Fibroblast of mammary gland (primary cell): ENCODE measurements at places on chromosomes 3 and 15.

GRCh38 chr3:193833592-193833991 is 240.6 kb downstream of the OPA1 start:
- DNase-seq = no peak

- DNase-seq = no peak
These were observed 180.2 kb downstream of the NTRK3 start for GRCh38 chr15:88076328-88076727.

DNA sequence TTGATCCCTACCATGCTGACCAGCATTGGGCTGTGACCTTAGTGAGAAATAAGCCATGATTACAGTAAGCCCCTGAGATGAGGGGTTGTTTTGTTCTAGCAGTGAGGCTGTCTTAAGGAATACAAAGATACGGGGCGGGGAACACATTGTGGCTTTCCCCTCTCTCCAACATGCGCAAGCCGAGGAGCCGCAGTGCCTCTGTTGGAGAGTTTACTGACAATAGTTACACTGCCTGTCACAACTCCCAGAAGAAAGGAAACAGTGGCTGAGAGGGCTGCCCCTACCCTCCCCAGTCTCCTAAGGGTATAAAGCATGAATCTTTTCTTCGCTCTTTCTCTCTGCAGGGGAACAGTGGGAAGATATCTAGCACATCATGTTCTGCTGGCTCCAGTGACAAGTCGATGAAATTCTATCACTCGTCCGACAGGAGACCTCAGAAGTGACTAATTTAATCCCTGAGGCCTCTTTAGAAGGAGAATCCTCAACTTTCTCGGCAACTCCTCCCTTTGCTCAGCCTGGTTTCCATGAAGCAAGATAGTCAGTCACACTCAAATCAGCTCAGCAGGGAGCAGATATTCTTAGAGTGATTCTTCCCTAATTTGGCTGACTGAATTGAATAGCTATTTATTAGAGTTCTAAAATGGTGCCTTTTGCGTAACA is 409.0 kb upstream of the PROK2 start:
- peak; percentile 83 for DNase-seq

- no peak for DNase-seq
These were observed 117.7 kb downstream of the FOXB1 start for GRCh38 chr15:60121845-60122244.

- peak; percentile 85 for DNase-seq
These were observed 16.0 kb upstream of the EID1 start for GRCh38 chr15:48861813-48862431.

DNA sequence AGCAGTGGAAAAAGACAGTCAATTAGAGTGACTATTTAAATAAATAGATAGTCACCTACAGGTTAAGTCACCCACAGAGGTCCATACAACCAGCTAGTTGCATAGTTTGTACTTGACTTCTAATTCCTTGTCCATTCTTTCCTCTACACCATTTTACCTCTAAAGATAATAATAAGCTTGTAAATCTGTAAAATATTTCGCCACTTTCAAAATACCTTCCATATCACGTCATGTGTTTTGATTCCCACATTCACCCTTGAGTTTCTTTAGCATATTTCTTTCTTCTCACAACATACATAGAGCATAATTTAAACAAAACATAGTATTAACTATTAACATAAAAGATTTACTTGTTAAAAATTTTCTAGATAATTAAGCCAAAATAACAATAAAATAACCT is 689.6 kb downstream of the MECOM start:
- DNase-seq = no peak

DNA sequence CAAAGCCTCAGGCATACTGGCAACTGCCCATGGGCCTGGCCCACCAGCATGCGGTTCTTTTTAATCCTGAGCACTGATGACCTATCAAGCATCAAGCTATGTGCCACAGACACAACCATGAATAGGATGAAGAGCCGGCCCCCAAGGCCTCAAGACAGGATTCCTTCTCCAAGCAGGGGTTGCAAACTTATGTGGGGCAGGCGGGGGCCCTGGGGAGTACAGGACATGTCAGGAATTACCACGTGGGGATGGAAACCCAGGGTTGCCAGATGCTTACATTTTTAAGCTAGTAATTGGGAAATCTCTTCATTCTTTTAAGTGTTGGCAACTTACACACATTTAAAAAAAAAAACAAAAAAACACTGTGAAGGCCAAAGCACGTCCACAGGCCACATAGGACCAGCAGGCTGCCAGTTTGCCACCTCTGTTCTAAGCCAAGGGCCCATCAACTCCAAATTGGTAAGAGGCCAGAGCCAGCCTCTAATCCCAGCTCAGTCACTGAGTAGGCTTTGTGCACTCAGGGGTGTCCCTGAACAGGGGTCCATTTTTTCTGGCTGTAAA is 32.8 kb downstream of the BDH1 start:
- DNase-seq = peak; percentile 19

DNA sequence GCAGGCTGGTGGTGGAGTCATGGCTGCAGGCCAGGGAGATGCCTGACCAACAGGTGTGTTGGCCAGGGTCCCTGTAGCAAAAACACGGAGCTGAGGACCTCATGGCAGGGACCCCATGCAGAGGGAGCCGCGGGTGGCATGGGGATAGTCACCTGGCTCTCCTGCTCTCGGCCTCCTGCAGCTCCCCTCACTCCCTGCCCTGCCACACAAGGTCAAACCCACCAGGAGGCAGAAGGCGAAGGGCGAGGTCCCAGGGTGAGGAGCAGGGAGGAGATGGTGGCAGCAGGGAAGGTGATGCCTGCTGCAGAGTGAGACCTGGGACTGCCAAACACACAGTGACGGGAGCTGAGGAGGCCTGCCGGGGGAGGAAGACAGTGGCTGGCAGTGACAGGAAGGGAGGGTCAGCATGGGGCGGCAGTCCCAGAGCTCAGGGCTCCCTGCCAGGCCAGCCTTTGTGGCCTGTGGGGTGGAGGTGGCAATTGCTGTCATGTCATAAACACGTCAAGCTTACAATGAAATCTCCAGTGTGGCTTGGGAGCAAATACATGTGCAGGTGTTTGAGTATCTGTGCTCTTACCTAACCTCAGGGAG is 144.3 kb downstream of the TJP1 start:
- no peak for DNase-seq

DNA sequence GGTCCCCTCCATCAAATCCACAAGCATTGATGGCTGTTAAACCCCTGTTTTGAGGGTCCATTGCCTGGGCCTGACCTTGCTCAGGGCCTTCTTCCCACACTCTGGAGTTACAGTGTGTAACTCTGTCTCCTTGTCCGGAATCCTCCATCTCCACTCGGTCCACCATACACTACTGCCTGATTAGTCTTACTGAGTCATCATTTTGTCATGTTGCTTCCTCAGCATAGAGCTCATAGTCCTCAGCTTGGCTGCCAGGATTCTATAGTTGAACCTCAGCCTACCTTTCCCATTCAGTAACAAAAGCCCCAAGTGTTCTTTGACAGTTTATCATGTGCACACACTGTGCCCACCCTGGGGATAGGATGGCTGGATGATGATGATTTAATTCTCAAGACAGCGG is 113.0 kb downstream of the PDE8A start:
- peak; percentile 50 for DNase-seq

DNA sequence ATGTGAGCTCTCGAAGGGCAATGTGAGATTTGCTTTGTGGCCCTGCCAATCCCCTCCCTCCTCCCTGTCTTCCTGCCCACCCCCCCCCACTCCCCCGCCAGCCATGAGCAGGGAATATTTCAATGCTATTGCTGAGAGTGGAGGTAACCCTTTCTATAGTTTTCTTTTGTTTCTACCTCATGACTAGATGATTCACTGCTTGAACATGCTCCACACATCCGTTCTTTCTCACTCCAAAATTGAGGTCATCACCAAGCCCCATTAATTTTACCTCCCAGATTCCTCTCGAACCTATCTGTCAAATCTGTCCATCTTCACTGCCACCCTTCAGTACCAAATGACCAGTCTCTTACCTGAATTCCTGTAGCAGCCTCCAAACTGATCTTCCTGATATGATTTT is 12.2 kb downstream of the ZNF774 start:
- DNase-seq = peak; percentile 46

GRCh38 chr3:195865752-195866151 is 42.6 kb downstream of the TNK2 start:
- DNase-seq = no peak

- DNase-seq = no peak
These were observed 195.7 kb downstream of the OCA2 start for GRCh38 chr15:27903405-27903804.

GRCh38 chr3:100269410-100270214 is 8.8 kb downstream of the TBC1D23 start:
- DNase-seq = peak; percentile 94

- DNase-seq = no peak
These were observed 76.8 kb upstream of the ARL6 start for GRCh38 chr3:97687734-97688133.

GRCh38 chr3:40057786-40058185 is 248.4 kb downstream of the MYRIP start:
- no peak for DNase-seq

DNA sequence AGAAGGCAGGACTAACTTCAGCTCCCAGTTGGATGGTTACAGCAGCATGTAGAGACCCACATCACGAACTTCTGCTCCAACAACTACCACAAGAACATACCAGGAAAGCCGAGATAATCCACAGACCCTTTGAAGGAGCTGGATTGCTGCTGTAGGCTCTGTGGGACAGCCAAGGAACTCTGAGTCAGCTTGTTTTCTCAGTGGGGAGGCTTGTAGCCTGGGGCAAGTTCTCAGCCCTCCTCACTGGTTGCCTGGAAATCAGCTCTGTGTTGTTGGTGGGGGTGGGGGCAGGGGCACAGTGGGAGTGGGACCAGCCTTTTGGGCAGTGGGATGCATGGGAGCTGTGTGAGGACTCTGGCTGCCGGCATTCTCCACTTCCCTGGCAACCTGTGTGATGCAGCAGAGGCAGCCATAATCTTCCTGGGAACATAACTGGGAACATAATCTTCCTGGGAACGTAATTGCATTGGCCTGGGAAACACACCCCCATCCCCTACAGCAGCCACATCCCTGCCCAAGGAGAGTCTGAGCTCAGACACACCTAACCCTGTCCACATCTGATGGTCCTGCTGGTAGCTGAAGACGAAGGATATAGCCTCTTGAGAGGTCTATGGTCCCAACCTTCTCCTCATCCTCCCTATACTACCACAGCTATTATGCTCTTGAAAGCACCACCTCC is 153.1 kb downstream of the PEAK1 start:
- DNase-seq = peak; percentile 11

GRCh38 chr3:110324171-110324705 is 747.4 kb upstream of the NECTIN3 start:
- no peak for DNase-seq

DNA sequence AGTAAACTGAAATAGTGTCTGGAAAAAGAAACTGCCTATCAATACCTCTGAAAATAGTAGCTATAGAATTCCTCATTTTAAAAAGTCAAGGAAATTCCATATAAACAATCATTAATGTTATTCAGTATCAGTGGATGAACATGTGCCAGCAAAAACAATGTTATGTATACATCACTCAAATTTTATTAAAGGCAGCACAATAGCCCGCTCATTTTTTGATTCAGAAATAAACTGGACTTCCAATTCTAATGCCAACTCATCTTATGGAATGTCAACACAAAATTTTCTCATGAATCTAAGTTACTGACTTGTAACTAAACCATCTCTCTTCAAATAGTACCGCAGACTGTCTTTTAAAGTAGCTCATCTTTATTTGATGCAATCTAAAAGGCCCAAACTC is 19.0 kb downstream of the THBS1 start:
- DNase-seq = peak; percentile 32

DNA sequence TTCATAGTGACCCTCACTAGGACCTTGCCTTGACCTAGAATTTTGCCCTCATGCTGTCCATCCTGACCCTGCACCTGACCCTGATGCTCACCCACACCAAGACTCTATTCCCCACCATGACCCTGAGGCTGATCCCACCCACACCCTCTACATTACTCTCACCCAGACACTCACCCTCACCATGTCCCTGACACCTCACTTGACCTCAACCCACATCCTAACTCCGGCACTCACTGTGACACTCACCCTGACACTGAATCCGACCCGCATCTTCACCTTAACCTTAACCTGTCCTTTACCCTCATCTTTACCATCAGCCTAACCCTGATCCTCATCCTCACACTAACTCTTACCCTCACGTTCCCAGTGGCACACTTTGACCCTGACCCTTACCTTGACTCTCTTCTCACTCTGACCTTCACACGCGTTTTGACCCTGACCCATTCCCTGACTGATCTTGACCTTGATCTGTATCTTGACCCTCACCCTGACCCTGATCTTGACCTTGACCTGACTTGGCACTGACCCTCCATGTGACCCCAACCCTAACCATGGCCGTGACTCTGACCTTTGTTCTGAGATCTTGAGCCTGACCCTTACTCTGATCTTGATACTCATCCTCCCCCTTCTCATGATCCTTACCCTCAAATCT is 22.2 kb upstream of the SLC25A26 start:
- DNase-seq = no peak

- DNase-seq = no peak
These were observed 509.5 kb downstream of the NTRK3 start for GRCh38 chr15:87747087-87747486.

DNA sequence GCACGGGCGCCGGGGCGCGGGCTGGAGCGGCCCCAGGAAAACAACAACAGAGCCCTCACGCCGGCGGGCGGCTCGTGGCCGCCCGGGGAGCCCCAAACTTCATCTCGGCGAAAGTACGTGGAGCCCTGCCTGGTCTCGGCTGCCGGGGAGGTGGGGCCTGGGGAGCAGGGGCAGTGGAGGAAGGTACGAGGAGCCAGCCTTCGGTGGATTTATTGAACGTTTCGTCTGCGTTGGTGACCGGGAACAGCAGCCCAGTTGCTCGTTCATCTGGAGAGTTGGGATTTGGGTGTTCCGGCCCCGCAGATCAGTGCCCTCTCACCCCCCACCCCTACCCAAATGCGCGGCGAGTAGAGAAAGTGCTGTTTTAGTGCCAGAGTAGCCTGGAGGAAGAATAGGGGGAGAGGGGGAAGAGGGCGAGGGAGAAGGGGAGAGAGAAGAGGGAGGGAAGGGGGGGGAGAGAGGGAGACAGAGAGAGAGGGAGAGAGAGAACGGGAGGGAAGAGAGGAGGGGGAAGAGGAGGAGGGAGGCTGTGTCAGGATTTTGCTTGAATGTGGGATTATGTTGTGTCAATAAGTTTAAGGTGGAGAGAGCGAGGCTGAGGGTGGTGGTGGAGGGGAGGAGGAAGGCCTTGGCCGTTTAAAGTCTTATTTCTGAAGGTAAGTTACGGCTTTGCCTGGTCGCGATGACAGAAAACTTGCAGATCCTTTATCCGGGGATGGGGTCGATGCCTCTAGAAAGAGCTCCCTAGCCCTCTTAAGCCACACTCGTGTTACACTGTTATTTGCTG is 970 bp downstream of the BBX start:
- peak; percentile 54 for DNase-seq
